ENCODE measurements at places on chromosomes 7 and 10.

DNA sequence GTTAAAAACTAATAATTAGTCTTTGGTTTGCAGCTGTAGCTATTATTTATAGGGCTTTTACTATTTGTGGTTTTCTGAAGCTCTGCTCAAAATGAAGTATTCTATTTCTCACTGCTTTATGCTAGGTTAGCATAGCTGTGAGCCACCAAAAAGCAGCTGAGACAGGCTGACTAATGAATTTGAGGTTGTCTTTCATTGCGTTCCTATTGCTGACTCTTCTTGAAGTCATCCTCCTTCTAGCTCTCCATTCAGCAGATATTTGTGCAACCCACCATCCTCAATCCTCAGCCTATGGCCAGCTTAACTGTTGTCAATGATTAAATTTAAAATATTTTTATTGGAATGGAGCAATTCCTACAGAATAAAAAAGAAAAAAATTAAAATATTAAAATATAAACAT is 2.1 kb upstream of the RALA start:
- no peak for DNase-seq

DNA sequence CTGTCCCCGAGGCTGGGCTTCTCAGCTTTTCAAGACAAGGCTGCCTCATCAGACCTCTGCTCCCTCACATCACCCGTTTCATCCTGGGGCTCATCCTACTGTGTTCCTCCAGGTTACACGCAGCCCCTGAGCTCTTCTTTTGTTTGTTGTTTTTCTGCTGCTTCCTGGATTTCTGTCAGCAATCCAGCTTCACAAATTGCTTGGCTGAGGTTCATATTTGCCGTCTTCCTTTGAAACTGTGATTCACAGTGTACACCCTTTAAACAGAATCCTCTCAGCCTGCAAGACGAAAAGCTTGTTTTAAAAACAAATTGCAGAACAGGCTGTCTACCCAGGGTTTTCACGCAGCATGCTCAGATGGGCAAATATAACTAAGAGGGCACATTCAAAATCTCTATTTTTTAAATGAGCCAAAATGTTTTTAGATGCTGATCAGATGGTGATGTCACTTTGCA is 39.1 kb upstream of the PARD3 start:
- no peak for DNase-seq

GRCh38 chr7:136869991-136870865 is 1.8 kb downstream of the CHRM2 start:
- DNase-seq, result no peak

DNA sequence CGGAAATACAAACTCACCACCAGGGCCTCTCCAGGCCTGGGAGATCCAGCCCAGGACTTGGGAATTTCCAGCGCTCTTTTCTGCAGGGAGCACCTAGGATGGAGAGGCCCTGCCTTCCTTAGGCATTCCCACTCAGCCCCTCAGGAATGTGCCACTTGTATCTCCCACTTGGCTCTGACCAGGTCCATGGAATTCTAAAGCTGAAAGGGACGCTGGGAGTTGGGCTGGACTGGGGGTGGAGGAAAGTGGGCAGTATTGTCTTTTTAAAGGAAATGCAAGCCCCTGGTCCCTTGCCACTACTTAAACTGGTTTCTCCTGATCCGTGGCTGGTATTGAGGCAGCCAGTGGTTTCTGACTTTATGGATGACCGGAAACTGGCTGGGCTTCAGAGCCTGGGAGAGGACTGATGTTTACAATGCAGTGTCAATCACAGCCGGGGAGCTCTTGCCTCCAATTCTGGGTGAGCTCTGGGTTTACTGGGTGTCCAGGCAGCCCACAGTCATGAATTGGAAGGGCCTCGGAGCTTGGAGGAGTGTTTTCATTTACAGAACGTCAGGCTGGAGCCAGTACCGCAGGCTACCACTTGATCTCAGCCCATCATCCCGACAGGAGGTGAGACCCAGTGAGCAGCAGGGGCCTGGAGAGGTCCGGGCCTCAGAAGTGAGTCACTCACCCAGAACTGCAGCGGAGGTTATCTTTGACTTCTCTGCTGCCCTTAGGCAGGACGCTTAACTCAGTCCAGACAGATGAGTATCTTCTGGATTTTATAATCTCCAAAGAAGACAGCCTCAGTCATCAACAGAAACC is 27.3 kb downstream of the AGAP3 start:
- DNase-seq, result no peak

- no peak for DNase-seq
These were observed 56.1 kb upstream of the GRB10 start for GRCh38 chr7:50838675-50839377.

GRCh38 chr7:134084488-134085144 is 42.5 kb upstream of the LRGUK start:
- DNase-seq, result no peak

DNA sequence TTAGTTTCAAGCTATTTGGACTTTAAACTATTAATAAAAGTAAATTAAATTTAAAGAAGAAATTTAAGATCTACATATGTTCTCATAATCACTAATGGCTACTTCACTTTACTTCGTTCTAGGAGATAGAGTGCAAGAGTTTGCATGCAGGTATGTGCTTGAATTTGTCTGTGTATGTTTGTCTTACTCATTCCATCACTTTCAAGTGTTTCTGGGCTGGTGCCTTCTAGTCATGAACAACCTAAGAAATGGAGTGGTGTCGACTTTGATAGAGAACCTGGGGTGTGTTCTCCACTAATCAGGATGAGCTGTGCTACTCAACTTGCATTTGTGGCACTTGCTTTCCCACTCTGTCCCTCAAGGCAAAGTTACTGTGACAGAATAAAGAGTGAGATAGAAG is 169.9 kb downstream of the KCND2 start:
- DNase-seq, result no peak

DNA sequence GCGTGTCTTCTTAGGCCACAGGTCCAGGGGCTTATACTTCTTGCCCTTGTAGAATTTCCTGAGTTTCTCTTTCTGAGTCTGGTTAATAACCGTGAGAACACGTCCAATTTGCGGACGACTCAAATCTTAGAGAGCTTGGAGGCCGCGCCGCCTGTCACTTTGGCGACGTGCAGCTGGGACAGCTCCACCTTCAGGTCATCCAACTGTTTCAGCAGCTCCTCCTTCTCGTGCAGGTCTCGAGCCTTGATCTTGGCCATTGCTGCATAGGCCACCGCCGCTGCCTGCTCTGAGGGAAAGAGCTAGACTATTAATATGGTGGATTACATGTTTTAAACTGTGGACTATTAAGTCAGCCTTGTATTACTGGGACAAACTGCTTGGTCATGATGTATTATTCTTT is 26.9 kb downstream of the EVX1 start:
- no peak for DNase-seq

- DNase-seq, result no peak
These were observed 148.0 kb downstream of the GALNT11 start for GRCh38 chr7:152173372-152174070.

DNA sequence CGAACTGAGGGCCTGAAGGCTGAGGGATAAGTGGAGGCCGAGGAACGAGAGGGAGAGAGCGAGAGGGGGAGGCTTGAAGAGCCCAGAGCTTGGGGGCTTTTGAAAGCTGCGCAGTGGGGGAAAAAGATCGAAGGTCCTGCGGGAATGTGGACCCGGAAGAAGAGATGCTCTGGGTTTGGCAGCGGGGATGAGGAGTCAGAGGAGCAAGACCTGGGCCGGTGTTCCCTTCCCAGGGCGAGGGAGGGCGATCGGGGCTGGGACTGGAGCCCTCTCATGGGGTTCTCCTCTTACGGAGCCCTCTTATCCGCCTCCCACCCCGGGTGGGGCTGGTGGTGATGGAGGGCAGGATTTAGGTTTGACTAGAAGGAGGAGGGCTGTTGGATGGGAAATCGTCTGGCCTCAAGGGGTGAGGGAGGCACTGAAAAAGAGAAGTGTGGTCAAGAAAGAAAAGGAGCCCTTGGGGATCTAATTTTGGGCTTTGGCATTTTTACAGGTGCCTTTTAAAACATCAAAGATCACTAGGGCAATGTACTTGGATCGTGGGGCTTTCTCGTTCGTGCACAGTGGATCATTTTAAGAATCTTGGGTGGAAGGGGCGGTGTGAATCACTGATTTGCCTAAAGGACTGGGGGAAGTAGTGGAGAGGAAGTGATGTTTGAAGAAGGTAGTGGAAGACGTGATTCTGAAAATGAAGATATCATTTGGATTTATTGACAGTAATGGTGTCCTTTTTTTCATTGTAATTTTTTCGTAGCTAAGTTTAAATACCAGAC is 637 bp downstream of the SAMD8 start:
- DNase-seq, result no peak

DNA sequence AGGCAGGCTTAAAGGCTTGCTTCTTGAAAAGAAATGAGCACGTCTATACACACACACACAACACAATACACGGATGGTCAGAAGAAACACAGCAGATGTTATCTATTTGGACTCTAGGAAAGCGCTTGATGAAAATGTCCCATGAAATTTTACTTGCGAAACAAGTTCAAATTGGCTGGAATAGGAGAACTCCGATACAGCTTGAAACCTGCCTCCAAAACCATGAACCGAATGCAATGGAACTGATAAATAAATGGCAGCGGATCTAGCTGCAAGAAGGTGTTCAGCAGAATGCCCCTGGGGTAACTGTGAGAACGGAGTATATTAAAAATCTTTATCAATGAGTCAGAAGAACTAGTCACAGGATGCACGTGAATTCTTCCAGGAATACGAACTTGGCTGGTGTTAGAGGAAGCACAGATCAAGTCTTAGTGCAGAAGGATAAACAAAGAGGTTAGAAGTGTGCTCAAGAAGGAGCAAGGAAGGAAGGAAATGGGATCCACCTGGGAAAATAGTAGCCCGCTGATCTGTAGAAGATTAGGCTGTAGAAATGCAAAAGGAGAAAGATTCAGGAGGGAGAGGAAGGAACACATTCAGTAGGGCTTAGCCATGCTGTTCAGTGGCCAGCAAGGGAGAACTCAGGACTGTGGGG is 142.0 kb upstream of the PRKCQ start:
- no peak for DNase-seq

DNA sequence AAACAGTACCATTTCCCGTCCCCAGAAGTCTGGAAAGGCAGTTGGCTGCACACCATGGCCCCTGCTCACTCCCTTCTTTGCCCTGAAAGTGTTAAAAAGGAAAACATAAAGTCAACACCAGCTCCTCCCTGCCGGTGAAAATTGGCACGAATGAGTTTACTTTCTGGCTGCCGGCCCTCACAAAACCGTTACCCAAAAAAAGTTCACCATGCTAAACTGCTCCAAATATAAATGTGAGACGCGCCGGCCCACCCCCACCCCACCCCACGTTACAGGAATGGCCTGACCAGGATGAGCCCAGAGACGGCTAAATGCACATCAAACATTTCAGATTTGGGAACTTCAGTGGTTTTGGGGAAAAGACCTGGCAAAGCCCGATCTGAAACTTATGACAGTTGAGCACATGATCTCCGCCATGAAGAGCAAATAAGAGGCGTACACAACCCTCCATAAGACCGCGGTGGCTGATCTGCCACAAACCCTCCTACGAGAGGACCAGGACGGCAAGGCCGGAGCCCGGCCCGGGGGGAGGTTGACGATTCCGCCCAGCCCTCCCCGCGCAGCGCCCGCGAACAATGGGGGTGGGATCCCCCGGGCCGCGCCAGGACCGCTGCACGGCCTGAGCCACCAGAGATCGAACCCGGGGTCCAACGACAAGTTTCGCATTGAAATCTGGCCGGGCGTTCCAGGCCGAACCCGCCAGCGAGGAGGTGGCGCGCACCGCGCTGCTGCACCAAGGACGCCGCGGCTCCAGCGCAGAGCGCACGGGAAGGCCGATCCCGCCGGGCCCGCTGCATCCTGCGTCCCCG is 952 bp downstream of the DIP2C start:
- DNase-seq, result no peak

DNA sequence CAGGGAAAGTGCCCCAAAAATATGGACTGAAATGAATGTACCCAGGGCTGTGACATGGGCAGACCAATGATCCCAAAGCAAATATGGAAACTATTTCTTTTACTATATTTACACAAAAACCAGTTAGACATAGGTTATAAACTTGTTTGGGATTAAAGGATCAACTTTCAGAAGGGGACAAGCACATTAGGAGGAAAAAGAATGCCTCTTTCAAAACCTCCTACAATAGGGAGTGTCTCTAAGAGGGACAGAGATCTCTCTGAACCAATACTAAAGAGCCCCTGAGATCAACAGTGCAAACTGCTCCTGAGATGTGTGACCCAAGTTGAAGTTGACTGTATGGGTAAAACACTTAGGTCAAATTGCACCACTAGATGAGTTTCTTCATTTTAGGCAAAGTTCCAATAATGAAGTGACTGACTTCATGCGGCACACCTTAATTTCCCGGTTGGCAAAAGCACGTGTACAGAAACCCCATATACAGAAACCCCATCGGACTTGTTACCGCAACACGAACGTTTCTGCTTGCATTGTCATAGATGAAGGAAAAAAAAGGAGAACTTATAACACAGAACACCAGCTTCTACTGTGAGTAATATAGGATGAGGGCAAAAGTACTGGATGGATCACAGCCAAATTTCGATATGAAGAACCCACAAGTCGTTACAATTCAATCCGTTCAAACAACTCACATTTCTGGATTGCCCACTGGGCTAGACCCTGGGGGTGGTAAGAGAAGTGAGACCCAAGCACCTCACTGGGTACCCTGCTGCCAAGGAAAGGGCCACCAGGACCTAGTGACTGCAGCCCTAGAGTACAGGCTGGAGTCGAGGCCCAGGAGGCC is 4.3 kb downstream of the SVIL start:
- DNase-seq, result no peak

- DNase-seq, result no peak
These were observed 54.7 kb upstream of the FIGNL1 start for GRCh38 chr7:50504646-50505546.

DNA sequence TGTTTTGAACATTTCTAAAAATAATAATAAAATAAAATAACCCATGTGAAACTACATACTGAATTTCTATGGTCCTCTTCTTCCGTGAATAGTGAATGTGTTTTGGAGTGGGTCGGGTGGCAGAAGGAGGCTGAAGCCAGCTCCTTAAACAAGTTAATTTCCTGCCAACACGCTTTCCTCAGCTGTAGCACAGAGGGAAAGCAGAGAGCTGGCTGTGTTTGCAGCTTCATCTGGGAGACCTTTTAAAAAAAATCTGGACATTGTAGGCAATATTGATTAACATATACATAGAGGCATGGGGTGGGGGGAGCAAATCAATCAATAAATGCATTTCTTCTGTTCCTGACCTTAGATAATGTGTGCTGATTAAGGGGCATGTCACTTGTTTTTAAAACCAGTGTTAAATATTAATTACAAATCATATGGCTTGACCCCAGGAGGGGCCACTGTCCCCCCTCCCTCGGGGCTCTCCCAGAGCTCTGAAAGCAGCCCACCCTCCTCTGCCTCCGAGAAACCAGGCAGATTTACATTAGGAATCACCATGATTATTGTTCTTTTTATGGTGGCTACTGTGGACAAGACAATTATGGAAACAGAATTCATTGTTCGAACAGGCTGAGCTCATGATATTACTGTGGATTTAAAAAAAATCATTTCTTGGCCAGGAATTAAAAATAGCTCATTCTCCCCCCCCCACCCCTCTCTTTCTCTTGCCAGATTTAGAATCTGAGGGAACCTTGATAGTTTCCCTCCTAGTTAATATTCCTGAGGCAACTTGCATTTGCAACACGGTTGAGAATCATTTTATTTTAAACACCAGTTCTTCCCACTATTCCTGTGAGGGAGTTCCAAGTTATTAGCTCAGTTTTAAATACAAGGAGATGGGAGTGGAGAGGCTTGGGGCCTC is 100.5 kb upstream of the CARD11 start:
- no peak for DNase-seq

GRCh38 chr10:54667136-54667535 is 133.9 kb downstream of the PCDH15 start:
- no peak for DNase-seq

Data from substantia nigra (tissue), 51 donors.